Stimulated activated CD4-positive, alpha-beta T cell treated with anti-CD3 and anti-CD28 coated beads, Interleukin-2, amount 100 ng/mL, for 24 hours (primary cell): ENCODE measurements at places on chromosomes 3 and 15.

DNA sequence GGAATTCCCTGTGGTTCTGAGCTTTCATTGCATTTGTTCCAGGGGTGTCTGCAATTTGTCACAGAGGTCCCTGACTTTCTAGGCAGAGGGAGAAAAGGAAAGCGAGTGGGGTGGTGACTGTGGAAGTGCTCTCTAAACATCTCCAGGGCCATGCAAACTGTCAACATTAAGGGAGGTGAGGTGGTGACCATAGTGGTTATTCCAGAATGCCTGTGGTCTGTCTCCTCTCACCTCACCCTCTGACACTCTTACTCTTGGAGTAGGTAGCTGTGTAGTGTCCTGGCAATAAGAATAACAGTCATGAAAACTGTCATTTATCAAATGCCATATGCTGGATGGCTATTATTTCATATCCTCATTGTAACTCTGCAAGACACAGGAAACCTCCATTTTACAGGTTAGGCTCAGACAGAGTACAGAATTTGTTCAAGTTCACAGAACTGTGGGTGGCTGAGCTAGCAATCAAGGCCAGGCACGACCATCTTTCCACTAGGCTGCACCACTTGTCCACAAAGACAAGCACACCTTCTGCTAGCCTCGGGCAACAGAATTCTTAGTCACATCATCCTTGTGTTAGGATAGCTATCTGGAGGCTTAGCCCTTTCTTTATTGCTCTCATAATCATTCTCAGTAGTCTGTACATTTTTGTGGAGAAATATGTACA, 179.4 kb downstream of the CD47 start:
- DNase-seq, result no peak

GRCh38 chr15:90774731-90775514, 57.8 kb downstream of the BLM start:
- DNase-seq, result no peak

DNA sequence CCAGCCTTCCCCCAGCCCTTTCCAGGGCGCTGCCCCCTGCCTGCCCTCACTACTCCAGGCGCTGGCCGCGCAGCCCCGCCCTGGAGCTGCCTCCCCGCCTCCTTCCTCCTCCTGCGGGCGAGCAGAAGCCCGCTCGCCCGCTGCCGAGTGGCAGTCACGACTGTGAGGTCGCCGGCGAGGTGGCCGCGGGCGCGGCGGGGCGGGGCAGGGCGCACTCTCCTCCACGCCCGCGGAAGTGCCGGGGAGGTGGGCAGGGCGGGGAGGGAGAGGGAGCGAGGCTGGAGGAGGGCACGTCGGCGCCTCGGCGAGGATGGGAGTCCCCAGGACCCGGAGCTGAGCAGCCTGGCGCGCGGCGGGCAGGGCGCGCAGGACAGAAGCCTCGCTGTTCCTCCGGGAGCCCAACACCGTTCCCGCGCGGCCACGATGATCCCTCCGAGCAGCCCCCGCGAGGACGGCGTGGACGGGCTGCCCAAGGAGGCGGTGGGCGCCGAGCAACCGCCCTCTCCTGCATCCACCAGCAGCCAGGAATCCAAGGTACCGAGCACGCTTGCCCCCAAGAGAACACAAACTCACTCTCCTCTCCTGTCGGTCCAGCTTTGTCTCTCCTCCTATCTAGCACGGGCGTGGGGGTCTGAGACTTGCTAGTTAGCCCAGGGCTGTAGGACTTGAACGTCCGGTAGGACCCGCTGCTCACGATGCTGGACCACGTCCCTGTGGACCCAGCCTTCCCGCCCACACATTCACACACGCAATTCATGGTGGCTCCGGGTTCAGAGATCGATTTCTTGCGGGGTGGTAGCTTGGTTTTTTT, at the start of gene STAC:
TSS of gene STAC (plus strand) at position 284 of the 811 bp plus-strand sequence. CDS start at position 424, 140 bp downstream.
- no peak for DNase-seq

DNA sequence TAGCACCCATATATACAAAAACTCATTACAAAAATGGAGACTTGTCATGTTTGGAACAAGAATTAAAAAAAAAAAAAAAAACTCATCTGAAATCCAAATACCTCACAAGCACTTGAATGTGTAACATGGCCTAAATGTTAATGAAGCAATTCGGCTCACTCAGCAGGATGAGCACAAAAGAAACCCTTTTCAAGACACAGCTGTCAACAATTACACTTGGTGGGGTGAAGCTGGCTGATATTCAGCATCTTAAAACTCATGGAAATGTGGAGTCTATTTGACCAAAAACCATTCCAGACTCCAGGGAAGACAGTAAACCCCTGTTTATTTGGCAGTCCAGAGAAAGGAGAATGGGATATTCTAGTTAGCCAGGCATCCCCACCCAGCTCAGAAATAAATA, 205.4 kb upstream of the TSC22D2 start:
- no peak for DNase-seq

- DNase-seq, result no peak
Observed at GRCh38 chr3:126117786-126118185, 33.9 kb upstream of the SLC41A3 start.

GRCh38 chr15:60905587-60905986, 323.5 kb downstream of the RORA start:
- DNase-seq, result no peak

DNA sequence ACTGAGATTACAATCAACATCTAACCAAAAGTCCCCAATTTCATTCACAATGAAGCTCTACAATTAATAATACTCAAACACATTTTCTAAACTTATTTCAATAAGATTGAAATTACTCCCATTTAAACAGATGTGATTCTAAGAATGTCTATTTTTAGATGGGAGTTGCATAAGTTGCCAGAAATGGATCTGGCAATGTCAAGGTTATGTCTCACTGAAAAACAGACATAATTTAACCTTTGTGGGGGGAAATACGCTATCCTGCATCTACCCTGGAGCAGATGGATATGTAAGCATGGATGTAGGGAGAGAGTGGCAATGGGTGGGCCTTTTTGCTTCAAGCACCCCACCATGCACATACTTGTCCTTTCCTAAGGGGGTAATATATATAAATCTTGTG, 6.7 kb upstream of the EIF1B start:
- no peak for DNase-seq

- no peak for DNase-seq
Observed at GRCh38 chr3:25594007-25594502, 70.7 kb downstream of the TOP2B start.

DNA sequence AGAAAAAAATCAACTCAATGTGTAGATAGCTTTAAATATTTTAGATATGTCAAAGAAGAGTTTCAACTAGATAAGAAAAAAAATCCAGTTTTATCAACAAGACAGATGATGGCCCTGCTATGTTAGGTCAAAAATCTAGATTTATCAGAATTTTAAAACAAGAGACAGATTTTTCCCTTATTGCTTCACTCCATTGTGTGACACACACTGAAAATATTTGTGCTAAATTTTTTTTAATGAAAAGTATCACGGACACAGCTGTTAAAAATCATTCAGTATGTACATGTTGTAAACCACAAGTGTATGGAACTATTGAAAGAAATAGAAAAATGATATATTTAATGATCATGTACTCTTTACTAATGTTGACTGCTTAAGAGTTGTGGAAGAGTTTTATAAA, 43.6 kb downstream of the FOXB1 start:
- no peak for DNase-seq

- no peak for DNase-seq
Observed at GRCh38 chr3:173065543-173065981, 75.5 kb downstream of the SPATA16 start.

- DNase-seq, result no peak
Observed at GRCh38 chr3:173933113-173933512, 535.6 kb downstream of the NLGN1 start.

DNA sequence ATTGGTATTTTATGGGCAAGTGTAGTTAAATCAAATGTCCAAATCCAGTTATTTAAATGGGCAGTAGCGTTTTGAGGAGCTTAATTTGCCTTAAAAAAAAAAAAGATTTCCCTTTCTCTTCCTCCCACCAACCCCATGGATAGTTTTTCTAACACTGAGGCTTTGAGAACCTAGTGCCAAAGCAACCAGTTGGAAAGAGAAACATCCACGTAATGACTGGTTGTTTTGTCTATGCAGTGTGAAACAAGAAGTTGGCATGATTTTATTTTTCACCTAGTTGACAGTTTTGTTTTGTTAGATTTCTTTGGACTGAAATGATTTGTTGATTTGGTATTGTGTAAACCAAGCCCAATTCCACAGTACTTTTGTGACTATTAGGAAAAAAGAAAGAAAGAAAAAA, 170.0 kb downstream of the SOX2 start:
- DNase-seq, result no peak

DNA sequence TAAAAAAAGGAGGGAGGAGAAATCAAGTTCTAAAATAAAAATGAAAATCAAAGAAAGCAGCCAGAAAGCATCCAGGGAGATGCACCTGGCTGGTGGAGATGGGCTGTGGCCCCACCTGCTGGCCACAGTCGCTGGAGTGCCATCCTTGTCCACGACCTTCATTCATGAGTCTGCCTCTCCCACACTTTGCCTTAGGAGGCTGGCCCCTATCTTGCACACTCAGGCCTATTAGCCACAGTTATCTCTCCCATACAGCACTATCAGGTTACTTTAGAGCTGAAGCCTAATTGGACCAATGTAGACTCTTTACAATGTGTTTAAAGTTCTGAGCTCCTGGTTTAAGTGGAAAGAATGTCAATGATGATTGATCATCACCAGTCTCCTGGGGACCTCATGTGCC, 392.0 kb upstream of the RORA start:
- DNase-seq, result no peak

- no peak for DNase-seq
Observed at GRCh38 chr3:54931182-54931581, 3.3 kb upstream of the LRTM1 start.

DNA sequence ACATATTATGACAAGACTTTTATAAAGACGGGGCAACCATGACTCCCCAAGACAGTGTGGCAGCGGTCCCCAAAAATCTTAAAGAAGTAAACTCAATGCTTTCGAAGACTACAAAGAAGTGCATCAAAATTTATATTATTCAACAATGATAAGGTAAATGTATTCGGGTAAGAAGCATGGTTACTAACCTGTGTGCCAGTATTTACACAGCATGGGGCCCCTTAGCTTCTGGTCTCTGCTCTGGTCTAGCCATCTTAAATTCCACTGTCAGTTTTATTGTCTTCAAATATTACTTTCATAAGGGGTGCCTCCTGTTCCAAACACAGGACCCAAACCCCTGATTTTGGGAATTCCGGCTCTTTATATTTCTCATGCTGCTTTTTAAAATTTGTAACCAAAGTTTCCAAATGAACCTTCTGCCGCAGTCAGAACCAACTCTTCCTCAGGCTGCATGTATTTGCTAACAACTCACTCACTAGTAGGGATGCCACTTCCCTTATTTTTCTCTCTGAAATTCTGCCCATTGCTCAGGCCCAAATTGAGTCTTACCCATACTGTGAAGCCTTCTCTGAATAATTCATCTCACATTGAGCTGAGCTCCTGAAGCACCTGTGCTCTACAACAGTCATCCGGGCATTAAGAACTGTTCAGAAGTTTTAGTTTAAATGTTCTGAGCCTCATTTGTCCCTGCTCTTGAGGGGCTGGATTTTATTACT, 1.2 kb downstream of the TTC23 start:
- DNase-seq, result no peak

DNA sequence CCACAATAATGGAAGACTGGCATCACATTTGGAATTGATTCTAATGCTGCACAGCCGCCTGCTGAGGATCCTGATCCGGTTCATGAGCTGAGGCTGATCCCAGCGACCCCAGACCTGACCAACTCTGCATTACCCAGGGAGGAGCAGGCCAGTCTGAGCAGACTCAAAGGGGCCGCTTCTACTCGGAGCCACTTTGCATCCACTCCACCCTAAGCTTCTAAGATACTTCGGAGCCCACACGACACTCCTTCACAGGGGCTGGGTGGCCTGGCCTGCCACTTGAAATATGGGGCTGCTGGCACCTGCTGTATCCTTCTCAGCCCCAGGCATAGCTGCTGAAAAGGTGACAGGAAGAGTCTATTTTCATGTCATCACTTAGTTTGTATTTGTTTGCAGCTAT, 33.2 kb upstream of the NSMCE3 start:
- no peak for DNase-seq
